ENCODE measurements at places on chromosomes 6 and 20.

GRCh38 chr6:143222310-143222709, 161.6 kb downstream of the AIG1 start:
- DNase-seq = no peak

- no peak for DNase-seq
Measured at GRCh38 chr6:140230282-140230681, 855.8 kb upstream of the CITED2 start.

- no peak for DNase-seq
Measured at GRCh38 chr6:38187325-38187724, 367.8 kb downstream of the ZFAND3 start.

DNA sequence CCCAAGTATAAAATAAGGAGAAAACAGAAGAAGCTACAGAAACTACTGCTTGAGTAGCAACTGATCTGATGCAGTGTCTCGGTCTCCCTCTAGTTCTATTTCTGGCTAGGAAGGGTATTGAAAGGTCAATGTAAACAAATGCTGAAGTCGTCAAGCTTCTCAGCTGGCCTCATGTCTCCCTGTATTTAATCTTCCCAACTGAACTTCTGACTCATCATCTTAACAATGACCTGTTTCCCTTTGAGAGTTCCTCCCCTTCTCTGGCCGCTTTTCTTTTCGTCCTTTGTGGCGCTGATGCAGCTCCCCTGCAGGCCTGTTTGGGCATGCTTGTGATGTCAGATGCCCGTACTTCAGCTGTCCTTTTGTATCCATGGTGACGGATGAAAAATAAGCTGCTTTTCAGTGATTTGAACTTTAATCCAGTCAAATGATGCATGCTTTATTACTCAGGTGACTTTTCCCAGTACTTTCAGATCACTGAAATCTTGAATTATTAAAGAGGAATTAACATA, 7.8 kb upstream of the LCA5 start:
- DNase-seq = no peak

DNA sequence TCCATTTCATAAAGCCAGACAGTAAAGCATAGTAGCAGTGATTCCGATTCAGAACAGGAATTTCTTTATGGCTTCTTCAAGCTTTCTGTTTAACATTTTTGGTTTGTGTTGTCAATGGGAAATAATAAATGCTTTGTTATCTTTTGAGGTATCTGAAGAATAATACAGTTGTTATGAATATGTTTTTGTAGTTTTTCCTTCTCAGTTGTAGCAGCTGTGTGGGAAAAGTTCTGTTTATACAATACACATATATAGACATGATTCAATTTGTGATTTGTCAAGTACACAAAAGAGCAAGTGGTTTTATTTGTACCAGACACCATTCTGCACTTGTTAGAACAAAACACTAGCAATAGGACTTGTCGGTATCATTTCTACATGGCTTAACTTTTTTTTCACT, 96.6 kb downstream of the CDYL start:
- no peak for DNase-seq

DNA sequence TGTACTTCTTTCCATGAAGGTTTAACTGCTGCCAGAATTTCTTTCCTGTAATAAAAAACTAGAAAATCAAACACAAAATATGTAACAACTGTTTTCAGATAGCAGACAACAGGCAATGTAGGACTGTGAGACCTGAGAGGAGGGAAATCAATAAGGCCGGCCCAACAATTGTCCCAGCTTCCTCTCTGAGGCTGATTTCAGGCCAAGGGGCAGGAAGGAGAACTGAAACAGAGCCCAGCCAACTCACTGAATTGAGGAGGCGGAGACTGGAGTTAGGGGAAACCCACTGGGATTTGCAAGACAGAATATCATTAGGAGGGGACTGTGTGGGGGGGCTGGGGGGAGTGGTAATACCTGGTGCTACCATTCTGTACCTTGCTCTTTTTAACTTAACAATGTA, 42.2 kb downstream of the FLRT3 start:
- DNase-seq = no peak

DNA sequence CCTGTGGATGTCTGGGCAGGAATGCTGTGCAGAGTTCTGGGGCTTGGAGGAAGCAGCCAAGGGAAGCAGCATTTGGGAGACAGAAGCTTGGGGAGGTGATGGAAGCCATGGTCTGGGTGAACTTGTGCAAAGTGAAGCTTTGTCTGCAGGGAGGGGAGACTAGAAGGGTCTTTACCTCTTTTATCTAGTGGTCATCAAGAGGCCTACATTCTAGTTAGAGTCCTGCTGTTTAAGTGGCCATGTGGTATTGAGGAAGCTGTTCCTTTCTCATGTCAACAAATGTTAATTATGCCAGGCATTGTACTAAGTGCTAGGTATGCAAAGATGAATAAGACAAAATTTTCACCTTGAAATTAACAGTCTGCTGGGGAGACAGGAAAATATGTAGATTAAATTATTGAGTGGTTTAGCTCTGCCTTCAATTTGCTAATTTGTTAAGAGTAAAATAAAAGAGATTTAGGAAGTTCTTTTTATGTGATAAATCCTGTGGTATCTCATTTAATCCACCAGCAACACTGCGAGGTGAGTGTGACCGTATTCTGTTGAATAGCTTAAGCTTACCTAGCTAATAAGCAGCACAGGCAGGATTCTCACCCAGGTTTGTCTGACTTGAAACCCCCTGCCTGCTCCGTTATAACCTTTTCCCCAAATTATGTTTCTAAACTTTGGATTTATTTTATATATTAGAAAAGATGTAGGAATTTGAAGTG, 43.1 kb downstream of the ARID1B start:
- no peak for DNase-seq

- DNase-seq = no peak
Measured at GRCh38 chr6:119443993-119444641, 94.6 kb upstream of the MAN1A1 start.

- no peak for DNase-seq
Measured at GRCh38 chr6:90156861-90157260, 139.8 kb downstream of the BACH2 start.

GRCh38 chr6:3455569-3456394, 1.1 kb downstream of the SLC22A23 start:
- no peak for DNase-seq

- DNase-seq = no peak
Measured at GRCh38 chr6:108797951-108798669, 50.1 kb upstream of the ARMC2 start.

- DNase-seq = no peak
Measured at GRCh38 chr20:40463171-40463570, 225.9 kb downstream of the MAFB start.

DNA sequence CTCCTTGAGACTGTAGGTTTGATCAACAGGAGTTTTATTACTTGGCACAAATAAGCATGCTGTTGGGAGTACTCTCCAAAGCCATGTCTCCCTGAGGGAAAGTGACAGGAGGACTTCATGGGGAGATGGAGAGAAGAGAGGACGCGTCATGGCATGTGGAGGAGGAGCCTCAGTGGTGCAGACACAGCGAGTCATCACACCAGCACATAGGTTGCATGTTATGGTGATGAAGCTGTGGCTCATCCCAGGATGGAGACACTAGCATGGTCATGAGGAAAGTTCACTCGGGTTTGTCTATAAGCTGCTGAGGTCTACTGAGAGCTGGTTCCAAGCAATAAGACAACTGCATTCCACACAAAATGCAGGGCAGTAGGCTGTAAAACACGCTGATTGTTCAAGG, 13.2 kb upstream of the SSTR4 start:
- DNase-seq = no peak

GRCh38 chr6:108837236-108837971, 10.8 kb upstream of the ARMC2 start:
- DNase-seq = no peak

GRCh38 chr20:53055367-53056067, 83.4 kb downstream of the TSHZ2 start:
- no peak for DNase-seq

- DNase-seq = no peak
Measured at GRCh38 chr6:155801046-155801445, 345.4 kb upstream of the NOX3 start.

GRCh38 chr6:95658886-95659285, 81.6 kb downstream of the MANEA start:
- no peak for DNase-seq

DNA sequence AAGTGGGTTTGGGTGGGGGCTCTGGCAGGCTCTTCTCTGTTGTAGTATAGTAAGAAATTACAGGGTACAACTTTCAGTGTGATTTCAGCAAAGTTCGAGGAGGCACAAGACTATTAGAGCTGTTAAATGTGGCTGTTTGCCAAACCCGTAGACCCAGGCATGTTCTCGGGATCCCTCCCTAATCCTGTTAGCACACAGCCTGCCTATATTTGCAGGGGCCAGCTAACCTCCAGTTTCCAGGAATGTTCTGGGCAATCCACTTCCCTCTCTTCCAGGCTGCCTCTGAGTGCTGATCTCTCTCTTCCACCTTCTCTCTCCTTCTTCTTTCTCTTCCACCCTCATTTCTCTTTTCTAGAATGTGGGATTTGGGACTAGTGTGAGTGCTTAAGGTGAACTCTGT, 34.8 kb upstream of the ZFP64 start:
- no peak for DNase-seq

DNA sequence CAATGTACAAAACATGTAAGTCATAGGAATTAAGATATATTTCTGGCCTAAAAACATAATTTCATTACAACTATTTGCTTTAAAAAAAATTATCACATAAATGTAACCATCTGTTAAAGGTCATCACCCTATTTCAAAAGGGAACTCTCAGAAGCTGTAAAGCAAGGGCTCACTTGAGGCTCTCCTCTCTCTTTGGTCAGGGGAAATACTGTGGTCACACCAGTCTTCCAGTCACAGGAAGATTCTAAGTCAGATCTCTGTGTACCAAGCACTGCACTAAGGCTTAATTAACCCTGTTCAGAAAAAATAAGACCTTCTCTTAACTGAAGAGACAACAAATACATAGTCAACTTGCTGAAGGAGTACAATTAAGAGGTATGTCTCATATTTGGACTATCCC, 75.6 kb downstream of the MMS22L start:
- no peak for DNase-seq

DNA sequence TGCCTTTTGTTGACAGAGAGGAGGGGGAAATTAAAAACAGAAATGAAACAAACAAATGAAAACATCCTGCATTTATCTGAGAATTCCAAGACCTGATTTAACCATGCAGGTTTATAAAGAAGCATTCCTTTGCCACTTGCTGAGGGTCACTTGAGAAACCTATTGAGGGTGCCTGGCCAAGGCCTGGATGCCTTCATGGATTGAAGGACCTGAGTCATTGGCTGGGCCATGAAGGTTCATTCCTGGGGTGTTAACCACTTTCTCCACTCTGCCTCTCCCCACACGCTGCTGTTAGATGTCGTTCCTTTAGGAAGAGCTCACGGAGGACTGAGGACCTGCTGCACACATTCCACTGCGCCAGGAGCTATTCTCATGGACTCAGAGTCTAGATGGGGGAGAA, 49.7 kb downstream of the DAAM2 start:
- DNase-seq = no peak

DNA sequence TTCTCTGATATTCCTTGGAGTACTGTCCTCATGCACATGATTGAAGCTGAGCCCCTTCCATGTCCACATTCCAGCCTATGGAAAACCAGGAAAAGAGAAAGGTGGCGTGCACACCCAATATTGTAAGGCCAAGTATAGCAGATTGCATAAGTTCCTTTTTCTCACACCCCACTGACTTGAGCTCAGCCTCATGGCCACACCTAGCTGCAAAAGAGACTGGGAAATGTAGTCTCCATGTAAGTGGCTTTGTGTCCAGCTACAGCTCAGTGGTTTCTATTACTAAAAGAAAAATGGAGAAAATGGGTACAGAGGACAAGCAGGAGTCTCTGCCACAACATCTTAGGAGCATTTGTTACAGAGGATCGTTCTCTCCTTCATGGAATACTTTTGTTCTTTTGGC, 10.8 kb upstream of the UST start:
- DNase-seq = no peak

DNA sequence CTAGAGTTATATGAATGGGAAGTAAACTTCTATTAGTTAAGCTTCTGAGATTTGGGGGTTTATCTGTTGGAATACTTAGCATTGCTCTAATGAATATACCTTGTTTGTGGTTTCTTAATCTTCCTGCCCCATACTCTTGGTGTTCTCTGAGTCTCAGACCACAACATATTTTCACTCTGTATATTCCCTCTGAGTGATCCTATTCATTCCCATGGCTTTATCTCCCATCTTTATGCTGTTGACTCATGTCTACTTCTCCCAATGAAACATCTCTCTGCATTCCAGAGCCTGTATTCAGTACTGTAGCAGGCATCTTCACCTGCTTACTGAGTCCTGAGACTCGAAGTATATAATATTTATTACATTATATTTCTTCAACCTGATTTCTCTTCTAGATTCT, 283.7 kb upstream of the MAP3K7 start:
- DNase-seq = no peak

GRCh38 chr6:161137839-161138542, 135.9 kb downstream of the AGPAT4 start:
- DNase-seq = no peak

- no peak for DNase-seq
Measured at GRCh38 chr20:37394543-37395409, 48.8 kb downstream of the SRC start.

Measured in stimulated activated CD4-positive, alpha-beta T cell treated with anti-CD3 and anti-CD28 coated beads, Interleukin-12 subunit alpha, Interleukin-12 subunit beta, amount 100 ng/mL, for 48 hours (primary cell).